ENCODE measurements at places on chromosomes 1 and 21.

- DNase-seq: no peak
These were observed 56.8 kb upstream of the PDE9A start for GRCh38 chr21:42596657-42597056.

GRCh38 chr1:6517435-6517851 lies 26.0 kb upstream of the PLEKHG5 start:
- DNase-seq: no peak

DNA sequence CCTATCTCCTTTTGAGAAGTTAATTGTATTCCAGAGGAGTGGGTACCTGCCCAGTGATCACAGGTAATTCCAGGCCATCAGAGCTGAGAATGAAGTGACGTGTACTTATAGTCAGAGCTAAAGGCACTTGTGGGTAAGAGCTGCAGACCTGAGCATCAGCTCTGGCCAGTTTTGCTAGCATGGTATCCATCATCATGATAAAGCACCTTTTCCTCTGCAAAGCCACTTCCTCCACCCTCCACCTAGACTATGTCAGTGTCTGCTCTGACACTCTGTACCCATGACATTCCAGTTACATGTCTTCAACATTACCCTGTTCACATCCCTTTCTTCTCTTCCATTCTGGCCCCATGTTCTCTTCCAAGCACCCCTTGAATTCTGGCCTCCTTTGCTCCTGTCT lies 157.3 kb downstream of the GRIK3 start:
- no peak for DNase-seq

DNA sequence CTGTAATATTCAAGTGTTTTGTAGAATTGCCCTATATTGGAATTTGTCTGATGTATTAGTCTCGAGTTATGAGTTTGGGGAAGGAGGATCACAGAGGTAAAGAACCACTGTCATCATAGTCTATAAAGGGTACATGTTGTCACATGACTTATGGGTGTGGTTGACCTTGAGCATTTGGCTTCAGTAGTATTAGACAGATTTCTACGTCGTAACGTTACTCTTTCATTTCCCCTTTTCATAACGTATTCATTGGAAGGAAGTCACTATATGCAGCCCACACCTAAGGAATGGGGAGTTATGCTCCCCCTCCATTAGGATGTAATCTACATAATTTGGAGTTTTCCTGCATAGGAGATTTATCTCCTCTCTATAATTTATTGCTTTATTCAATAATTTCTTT lies 110.1 kb upstream of the VAV3 start:
- DNase-seq: no peak

DNA sequence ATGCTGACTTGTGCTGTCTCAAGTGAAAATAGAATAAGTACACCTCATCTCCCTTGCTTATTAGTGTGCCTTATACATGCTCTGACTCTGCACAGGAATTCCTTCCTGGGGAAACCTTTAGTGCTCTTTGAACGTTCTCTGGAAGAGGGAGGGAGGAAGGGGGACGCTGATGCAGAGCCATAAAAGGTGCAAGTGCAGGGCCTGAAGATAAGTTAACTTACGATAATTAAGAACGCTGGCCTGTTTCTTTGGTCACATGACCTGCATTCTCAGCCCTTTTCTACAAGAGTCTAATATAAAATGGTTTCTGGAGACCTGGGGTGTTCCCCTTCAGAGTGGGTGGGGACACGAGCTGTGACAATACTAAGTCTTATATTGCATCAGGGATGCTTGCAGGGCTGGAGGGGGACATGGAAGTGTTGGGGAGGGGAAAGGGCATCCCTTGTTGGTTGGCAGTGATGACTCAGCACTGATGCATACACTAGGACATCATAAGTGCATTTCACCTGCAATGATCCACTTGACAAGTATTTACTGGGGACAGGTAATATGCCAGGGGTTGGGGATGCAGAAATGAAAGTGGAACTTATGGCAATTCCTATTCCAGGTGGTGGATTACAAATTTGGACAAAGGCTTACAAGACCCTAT lies 26.3 kb upstream of the KIAA0040 start:
- DNase-seq: no peak
